ENCODE measurements at places on chromosomes 6 and 20.

DNA sequence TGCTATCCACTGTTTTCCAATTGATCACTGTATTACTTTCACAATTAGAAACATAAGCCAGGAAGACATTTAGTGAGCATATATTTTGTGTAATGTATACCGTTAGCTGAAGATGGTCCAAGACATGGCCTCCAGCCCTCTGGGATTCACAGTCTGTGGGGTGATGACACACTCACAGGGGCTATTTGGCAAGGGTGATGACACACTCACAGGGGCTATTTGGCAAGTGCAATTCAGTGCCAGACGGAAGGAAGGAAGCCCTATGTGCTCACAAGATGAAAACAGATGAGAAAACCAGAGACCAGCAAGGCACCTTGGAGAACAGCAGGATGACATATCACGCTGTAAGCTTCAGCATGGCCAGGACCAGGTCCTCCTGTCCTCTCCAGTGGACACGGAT is 183.7 kb downstream of the MBOAT1 start:
- no peak for DNase-seq

GRCh38 chr20:51496964-51497363 is 45.6 kb downstream of the NFATC2 start:
- DNase-seq, result no peak

DNA sequence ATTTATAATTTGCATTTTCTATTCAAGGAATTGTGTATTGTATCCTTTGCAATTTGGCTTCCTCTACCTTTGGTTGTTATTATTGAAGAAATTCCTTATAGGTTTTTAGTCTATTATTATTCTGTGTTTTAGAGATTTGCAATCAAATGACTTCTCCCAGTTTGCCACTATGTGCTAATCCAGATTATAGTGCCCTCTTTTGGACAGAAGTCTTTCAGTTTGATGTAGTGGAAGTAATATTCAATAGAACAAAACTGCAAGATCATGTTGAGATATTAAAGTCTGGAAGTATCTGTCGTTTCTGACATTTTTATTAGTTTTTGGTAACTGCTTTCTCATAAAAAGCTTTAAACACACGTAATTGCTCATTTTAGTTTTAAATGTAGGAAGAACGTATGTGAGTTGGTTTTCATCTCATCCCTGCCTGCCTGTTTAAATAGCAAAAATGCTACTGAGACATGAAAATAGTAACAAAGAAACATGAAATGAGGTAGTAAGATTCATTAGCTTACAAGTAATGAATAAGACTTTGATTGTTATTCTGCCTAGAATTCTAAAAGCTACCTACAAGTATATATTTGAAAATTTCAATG is 72.8 kb downstream of the RTN4IP1 start:
- DNase-seq, result no peak

GRCh38 chr6:111210194-111210728 is 123.0 kb downstream of the SLC16A10 start:
- DNase-seq, result no peak

DNA sequence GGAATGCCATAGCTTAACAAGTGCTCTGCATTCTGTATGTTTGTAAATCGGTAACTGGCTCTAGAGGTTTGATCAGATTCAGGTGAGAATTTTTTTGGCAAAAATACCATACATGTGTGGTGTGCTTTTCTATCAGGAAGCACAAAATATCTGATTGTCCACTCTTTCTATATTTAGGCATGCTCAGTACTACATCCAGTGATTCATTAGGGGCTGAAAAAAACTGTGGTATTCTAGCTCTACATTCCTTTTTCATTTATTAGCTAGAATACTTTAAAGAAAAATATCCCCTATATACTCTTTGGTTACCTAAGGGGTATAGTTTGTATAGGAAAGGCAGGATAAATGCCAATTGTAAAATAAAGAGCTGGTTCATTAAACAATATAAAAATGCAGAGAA is 10.6 kb upstream of the ELOVL2 start:
- no peak for DNase-seq

DNA sequence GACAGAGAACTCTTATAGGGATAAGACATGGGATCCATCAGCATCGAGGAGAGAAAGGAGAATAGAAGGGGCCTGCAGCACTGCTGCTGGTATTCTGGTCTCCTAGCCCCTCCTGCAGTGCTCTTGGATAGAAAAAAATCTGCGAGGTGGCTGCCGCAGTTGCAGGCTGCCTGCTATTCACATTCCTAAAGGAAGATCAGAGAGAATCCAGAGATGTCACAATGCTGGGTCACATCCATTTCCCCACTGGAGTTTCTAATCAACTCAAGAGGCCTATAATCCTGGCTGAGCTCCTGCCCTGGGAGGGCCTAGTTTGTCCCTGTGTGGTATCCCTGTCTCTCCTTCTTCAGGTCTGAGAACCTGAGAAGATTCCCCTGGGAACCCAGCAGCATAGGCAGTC is 357.8 kb downstream of the MAFB start:
- DNase-seq, result no peak

- no peak for DNase-seq
Observed at GRCh38 chr6:168368936-168369335, 49.4 kb upstream of the DACT2 start.
